Stimulated activated CD8-positive, alpha-beta memory T cell treated with anti-CD3 and anti-CD28 coated beads, Interleukin-7, amount 100 ng/mL, for 48 hours (primary cell): ENCODE measurements at places on chromosomes 4 and X.

- no peak for DNase-seq
Measured at GRCh38 chr4:10171055-10171454, 54.5 kb upstream of the WDR1 start.

GRCh38 chr4:29277381-29277780 lies 1442.8 kb upstream of the PCDH7 start:
- no peak for DNase-seq

GRCh38 chrX:116236666-116237065 lies 66.1 kb downstream of the AGTR2 start:
- DNase-seq, result no peak

DNA sequence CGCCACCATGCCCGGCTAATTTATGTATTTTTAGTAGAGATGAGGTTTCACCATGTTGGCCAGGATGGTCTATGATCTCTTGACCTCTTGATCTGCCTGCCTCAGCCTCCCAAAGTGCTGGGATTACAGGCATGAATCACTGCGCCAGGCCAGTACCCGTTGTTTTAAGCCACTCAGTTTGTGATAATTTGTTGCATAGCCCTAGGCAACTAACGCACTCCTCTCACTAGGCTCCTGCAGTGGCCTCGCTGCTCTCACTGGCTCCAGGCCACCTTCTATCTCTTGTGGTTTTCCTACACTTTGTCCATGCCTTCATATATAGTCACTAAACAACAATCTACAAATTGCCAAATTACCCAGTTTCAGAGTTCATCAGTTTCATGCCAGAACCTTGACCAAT lies 58.1 kb downstream of the DCHS2 start:
- DNase-seq, result no peak

GRCh38 chrX:128807367-128807766 lies 715.9 kb downstream of the SMARCA1 start:
- DNase-seq, result no peak

GRCh38 chr4:15457406-15458201 lies 12.1 kb upstream of the CC2D2A start:
- DNase-seq, result no peak

DNA sequence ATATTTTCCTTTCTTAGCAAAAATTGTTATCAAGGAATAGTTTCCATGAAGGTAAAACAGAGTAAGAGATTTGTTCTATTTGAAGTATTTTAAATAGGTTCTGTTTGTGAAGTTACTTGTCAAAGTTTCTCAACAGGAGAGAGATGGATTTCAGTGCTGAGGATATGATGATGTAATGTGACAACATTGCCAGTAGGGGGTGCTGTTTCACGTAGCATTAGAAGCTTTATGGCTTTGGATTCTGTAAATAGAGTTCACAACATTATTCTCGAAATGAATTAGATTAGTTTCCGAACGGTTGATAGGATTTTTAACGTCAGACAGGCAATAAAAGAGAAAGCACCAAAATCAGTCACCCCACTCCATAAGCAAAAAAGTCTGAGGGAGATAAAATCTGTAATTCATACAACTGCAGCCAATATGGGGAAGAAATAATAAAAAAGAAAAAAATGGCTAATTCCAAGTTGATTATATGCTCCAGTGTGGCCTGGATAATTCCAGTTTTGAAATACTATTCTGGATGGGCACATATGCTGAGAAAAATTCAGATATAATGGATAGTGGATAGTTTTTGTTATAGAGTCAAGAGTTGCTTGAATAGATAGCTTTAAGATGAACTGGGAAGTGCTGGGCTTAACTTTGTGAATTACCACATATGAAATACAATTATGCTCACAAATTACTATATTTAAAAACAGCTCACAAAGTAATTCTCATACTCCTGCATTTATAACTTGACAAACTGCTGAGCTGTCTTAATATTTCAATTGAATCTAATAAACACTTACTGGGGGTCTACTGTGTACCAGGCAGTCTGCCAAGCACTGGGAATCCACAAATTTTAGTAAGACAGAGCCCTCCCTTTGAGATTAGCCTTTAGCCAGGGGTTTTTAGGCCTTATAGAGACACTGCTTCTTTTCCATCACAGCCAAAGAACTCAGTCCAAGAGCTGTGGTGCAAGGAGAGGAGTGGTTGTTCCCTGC lies 109.1 kb downstream of the GPAT3 start:
- DNase-seq, result no peak

DNA sequence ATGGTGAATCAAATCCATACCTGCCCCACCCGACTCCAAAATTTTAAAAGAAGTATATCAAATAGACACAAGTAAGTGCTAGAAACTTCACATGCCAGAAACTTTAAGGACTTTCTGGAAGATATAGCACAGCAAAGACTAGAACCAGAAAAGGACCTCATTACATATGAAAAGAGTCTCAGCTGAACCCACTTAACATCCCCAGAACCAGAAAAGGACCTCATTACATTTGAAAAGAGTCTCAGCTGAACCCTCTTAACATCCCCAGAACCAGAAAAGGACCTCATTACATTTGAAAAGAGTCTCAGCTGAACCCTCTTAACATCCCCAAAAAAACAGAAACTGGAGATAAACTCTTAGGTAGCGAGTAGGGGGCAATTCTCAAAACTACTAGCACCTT lies 32.3 kb downstream of the STPG2 start:
- DNase-seq, result no peak

DNA sequence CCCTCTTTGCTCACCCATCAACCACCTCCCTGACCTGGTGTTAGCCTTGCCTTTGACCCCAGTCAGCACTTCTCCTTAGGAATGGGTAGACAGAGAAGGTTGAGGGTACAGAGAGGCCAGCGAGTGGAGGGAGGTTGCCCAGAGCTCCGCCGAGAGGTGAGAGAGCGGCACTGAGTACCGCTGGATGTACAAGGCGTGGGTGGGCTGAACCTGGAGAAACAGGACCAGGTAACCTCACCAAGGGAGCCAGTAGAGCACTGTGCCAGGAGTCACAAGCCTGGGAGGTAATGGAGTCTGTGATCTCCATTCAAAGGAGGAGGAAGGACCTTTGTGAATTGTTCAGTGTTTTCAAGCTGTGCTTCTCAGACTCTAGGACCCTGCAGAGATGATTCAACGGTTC lies 256.2 kb downstream of the EVC2 start:
- no peak for DNase-seq

- DNase-seq, result no peak
Measured at GRCh38 chr4:185912779-185913178, 100.8 kb upstream of the SORBS2 start.

DNA sequence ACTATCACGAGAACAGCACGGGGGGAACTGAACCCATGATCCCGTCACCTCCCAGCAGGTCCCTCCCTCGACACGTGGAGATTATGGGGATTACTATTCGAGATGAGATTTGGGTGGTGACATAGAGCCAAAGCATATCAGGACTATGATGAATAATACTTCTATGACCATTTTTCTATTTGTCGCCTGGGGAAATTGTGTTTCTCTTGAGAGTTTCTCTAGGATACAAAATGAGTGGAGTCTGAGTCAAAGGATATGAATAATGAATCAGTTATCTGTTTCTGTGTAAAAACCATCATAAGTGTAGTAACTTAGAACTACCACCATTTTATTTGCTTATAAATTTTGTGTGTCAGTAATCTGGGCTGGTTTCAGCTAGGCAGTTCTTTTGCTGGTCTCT lies 533.0 kb upstream of the ARX start:
- DNase-seq, result no peak

GRCh38 chr4:25528391-25528790 lies 127.3 kb upstream of the SLC34A2 start:
- DNase-seq, result no peak

- DNase-seq, result no peak
Measured at GRCh38 chr4:114921790-114922591, 191.4 kb downstream of the NDST4 start.

- no peak for DNase-seq
Measured at GRCh38 chrX:47623540-47624027, 3.9 kb upstream of the SYN1 start.

DNA sequence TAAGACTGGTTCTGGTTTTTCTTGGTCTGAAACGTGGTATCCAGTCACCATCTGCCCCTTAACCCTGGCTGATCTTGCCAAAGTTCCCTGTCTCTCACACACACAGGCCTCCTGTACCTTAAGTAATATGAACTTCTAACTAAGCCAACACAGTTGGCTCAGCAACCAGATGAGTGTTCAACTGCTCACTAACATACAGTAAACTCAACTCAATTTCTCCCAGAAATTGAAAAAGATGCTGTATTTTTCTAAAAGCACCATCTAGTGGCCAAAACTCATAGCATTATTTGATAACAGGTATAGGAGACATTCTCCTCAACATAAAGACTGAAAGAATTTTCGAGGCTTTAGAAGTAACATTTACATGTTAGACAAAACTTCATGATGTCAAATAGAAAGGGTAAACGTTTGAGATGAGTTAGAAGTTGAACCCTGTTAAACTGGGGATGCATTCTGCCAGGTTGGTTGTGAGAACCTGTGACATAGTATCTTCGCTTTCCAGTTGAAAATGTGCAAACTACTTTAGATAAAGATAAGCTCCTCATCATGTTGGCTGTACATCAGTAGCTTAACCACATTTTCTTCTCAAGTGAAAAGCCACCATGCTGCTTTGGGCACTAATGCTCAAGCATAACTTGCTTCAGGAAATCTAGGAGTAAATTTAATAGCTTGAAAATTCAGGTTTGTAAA lies 31.2 kb downstream of the CCNI start:
- no peak for DNase-seq

GRCh38 chr4:44662623-44663005 lies 11.2 kb upstream of the YIPF7 start:
- no peak for DNase-seq

GRCh38 chr4:42821230-42821629 lies 71.3 kb upstream of the GRXCR1 start:
- no peak for DNase-seq

- DNase-seq, result no peak
Measured at GRCh38 chr4:42603862-42604261, 53.0 kb downstream of the ATP8A1 start.

DNA sequence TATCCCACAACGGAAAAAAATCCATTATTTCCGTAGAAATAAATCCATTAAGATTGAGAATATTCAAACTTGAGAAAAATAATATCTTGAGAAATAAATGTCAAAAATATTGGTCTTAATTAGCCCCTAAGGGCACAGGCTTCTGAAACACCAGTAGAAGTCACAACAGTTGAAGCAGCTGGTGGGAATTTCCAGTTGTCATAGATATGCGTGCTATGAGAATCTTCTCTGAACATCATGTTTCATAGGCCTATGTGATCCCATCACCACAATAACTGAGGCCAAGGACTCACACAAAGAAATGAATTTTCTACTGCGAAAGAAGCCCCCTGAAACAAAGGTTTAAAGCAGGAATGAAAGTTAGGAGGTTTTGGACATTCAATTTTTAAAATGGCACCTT lies 292.0 kb downstream of the DTHD1 start:
- no peak for DNase-seq

- DNase-seq, result no peak
Measured at GRCh38 chr4:121192480-121192879, 28.4 kb upstream of the TNIP3 start.

DNA sequence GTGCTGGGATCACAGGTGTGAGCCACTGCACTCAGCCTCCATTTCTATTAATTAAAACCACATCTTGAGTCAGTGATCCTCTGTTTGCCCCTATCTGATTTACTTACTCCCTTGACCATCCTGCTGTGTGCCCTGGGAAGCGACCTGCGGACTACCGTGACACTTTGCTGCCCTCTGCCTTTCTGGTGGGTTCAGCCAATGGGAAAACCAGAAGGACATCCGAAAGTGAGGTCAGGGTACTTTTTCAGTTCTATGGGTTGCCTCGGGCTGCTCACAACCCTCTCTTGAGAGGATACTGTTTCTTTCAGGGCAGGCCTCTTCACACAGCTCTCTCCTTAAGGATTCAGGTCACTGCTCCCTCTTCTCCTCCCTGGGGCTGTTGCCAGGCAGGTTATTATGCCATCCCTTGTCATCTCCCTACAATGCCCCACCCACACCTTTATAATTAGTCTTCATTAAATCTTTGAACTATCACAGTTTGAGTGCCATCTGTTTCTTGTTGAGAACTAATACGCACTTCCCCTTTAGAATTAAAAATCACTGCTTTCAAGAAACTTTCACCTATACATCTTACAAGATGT lies 21.4 kb downstream of the PLAC8 start:
- DNase-seq, result no peak

DNA sequence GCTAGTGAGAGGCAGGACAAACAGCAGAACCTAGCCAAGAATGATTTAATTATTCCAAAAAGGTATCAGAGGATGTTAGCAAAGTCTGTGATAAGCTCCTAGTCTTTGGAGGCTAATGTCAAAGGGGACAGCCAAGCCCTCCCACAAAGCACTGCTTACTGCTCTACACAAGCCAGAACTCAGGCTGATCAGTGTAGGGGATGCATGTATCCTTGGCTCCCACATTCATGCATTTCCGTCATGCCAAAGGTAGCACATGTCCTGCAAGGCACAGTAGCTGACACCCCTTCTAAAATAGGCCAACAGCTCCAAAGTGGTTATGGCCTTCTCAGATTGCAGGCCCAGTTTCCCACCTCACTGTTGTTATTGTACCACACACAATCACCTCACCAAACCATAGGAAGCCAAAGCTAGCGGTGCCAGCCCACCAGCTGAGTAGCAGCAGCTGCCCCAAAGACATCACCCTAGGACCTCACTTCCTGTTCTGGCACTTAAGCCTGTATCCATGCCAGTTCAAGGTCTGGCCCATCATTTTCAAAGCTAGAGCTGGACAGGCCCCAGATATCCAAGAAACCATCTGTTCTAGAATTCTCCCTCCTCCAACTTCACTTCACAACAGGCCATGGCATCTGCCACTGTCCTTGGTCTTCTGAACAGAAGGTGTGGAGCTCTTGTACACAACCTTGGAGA lies 40.9 kb downstream of the TSPAN5 start:
- no peak for DNase-seq

GRCh38 chr4:140115140-140115539 lies 38.8 kb downstream of the MAML3 start:
- DNase-seq, result no peak

DNA sequence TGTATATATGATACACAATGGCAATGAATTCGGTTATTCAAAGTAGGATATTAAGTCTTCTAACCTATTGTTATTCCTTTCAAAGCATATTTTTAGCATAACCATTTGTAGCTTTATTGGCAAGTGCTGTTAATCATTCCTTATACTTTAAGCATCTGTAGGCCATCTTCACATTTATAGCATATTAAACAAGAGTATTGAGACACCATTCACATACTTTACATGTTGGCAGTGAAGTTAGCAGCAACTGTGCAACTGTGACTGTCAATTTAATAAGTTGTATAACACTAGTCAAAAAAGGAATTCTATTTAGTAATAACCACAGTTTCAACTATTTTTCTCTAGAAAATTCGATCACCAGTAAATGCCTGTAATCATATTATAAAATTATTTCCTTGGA lies 107.3 kb upstream of the MYOZ2 start:
- no peak for DNase-seq

GRCh38 chrX:54786967-54787366 lies 11.1 kb downstream of the ITIH6 start:
- DNase-seq, result no peak

DNA sequence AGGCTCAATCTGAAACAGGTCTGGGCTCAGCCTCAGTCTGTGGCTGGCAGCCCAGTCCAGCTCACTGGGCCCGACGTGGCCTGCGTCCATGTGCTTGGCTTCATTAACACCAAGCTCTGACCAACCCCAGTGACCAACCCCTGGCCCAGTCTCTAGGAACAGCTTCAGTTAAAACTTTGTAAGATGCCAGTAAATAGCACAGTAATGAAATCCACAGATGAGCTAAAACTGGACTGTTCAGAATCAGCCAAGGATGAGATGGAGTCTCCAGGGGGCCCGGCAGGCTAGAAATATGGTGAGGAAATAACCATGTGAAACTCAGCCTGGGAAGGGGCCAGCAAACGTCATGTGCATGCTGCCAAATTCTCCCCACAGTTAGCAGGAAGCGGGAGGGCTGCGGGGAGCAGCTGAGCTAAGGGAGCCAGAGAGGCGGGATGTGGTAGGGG lies 37.1 kb upstream of the XPNPEP2 start:
- no peak for DNase-seq
